Smooth muscle cell of the brain vasculature (primary cell): ENCODE measurements at places on chromosomes 4 and X.

DNA sequence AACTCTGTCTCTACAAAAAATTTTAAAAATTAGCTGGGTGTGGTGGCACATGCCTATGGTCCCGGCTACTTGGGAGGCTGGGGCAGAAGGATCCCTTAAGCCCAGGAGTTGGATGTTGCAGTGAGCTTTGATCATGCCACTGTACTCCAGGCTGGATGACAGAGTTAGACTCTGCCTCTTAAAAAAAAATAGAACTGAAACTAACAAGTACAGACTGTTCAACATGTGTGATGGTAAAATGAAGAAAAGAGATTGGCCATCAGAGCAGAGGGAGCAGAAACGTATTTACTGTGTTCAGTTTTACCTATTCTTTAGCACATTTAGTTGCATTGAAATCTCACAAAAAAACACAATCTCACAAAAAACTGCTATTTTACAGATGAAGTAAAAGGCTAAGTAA lies 77.9 kb upstream of the NAP1L5 start:
- DNase-seq: no peak

DNA sequence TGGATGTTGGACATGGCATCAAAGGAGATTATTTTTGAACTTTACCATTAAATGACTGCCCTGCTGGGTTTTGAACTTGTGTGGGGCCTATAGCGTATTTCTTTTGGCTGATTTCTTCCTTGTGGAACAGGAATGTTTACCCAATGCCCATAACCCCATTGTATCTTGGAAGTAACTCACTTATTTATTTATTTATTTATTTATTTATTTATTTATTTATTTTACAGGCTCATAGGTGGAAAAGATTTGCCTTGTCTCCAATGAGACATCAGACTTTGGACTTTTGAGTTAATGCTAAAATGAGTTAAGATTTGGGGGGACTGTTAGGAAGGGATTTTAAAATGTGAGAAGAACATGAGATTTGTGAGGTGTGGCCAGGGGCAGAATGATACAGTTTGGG lies 273.1 kb downstream of the SLITRK2 start:
- no peak for DNase-seq

- no peak for DNase-seq
Observed at GRCh38 chrX:51837921-51838320, 55.5 kb upstream of the MAGED1 start.

DNA sequence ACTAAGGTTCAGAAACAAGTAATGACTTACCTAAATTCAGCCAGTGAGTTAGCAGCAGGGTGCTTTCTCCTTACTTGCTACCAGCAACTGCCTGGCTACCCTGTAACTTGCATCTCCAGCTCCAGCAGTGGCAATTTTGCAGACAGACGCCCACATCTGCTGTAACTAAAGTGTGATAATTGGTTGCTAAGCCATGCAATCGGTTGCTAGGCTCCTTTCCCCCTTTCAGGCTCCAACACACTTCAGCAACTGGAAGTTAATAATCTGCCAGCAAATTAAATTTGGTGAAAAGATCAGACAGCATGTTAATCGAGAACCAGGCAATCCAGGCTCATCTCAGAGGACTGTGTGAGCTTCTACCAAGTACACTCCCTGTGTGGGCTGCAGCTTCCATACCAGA lies 24.2 kb upstream of the ARHGEF9 start:
- no peak for DNase-seq

- DNase-seq: no peak
Observed at GRCh38 chrX:13119386-13119785, 75.0 kb upstream of the FAM9C start.

- DNase-seq: no peak
Observed at GRCh38 chrX:113929004-113929403, 654.9 kb upstream of the HTR2C start.

- DNase-seq: peak; percentile 36
Observed at GRCh38 chr4:42519803-42520417, 122.6 kb downstream of the SHISA3 start.

- no peak for DNase-seq
Observed at GRCh38 chrX:47158131-47158530, 13.1 kb downstream of the RBM10 start.

DNA sequence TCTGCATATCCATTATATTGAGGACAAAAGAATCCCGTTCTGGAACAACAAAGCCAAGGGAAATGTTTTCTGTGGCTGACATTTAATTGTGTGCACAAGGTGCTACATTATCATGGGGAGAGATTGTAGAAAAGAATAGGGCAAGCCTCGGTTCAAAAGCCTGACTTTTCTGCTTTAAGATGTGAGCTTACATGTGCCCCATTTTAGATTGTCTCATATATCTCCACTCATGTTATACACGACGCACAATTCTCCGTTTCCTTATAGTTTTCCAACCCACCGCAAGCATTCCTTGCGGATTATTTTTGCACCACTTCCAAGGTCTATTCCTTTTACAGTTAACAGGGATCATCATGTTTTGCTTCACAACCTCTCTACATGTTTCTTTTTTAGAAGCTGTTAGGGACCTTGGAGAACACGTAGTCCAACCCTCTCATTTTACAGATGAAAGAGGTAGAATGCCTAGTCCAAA lies 99.6 kb upstream of the MAML3 start:
- DNase-seq: no peak

DNA sequence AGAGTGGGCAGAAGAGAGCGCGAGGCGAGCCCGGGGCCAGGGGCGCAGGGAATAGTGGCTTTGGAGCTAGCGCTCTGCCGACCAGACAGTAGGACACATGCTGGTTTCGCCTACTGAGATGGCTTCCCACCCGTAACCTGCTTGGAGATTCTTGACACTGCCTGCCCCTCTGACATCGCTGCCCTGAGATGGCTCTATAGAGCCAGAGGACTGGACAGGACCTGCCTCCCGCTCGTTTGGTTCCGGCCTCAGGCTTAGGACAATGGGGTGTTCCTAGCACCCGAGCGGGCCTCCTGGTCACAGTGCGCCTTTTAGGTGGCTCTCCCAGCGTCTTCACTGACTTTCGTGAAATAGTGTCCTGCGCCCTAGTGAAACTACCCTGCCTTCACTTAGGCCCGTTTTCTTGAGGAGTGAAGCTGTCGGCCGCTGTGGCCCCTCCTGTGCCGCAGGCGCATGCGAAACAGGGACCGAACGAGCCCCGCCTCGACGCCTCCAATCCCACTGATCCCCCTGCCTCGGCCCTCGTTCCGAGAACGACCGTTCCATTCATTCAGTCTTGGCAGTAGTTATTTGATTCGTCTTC lies 608 bp downstream of the TAF1 start:
- DNase-seq: no peak

GRCh38 chrX:149074398-149074797 lies 430.7 kb downstream of the IDS start:
- peak; percentile 36 for DNase-seq

DNA sequence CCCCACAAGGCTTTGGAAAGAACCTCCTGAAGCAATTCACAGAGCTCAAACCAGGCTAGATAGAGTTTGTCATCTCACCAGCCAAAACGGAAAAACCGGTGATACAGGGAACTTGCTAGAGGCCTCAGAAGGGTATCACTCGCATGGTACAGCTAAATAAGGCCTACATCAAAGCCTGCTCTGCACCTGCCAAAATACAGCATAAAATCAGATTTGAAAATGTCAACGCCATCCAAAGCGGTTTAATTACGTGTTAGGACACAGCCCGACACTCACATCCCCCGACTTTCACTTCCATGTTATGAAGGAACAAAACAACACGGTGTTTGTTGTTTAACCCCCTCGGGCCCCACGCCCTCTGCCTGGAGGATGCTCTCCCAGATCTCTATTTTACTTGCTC lies 65.0 kb downstream of the MAPK10 start:
- no peak for DNase-seq

- peak; percentile 49 for DNase-seq
Observed at GRCh38 chr4:124903995-124904722, 191.6 kb upstream of the ANKRD50 start.

- no peak for DNase-seq
Observed at GRCh38 chr4:28360681-28361080, 1500.0 kb downstream of the STIM2 start.

DNA sequence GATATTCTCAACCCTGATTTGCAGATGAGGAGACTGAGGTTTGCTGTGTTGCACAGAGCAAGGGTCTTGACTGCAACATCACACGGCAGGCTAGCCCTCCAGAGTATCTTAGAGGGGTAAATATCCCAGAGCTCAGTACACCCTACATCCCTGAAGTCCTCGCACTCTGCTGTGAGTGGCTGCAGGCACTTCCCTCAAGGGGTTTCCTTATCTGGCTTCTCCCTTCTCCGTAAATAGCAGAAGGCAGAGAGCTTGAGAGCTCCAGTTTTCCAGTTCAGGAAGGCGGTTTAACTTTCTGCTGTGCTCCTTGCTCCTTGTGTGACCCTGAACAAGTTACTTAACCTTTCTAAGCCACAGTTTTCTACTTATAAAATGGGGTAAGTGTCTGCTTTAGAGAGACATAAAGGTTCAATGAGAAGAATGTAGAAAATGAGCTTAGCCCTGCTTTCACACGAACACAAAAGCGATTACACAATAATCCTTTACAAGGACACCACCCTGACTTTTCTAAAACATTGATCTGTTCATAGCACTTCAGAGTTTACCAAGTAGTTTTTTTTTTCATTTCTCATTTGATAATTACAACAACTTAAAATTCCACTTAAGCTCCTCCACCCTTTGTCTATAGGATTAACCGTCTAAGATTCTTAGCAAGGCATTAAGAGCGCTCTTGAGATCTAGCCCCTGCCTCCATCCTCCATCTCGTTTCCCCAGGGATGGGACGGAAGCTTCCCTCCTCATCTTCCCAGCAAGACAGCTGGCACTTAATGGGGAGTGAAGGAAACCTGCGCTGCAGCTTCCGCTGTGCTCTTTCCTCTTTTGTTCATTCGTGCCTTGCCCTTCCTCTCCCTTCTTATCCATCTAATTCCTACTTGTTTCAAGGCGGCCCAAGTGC lies 68.4 kb downstream of the TAPT1 start:
- no peak for DNase-seq

DNA sequence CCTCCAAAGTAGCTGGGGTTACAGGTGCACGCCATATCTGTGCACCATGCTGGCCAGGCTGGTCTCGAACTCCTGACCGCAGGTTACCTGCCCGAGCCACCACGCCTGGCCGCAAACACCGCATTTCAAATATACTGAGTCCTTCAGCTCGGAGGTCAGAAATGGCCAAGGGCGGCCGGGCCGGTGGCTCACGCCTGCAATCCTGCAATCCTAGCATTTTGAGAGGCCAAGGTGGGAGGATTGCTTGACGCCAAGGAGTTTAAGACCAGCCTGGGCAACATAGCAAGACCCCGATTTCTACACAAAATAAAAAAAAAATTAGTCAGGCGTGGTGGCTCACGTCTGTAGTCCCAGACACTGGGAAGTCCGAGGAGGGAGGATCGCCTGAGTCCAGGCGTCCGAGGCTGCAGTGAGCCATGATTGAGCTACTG lies 71.9 kb upstream of the PPP2R3B start:
- DNase-seq: no peak

DNA sequence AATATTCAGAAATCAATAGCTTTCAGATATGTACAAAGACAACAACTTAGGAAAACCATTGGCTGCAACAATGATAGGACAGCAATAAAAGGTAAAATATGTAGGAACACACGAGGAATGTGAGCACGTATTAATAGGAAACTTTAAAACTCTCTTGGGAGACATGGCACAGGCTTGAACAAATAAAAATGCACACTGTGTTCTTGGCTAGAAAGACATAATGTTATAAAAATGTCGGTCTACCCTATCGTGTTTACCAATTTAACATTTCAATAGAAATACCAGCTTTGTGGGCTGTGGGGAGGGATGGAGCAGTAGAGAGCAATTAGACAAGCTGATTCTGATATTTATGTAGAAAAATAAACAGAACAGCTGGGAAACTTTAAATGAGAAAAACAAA lies 69.0 kb upstream of the FAM9B start:
- DNase-seq: no peak

- no peak for DNase-seq
Observed at GRCh38 chr4:122170775-122171174, 18.6 kb downstream of the BLTP1 start.

- peak; percentile 70 for DNase-seq
Observed at GRCh38 chr4:109078724-109079123, 223.7 kb downstream of the COL25A1 start.

DNA sequence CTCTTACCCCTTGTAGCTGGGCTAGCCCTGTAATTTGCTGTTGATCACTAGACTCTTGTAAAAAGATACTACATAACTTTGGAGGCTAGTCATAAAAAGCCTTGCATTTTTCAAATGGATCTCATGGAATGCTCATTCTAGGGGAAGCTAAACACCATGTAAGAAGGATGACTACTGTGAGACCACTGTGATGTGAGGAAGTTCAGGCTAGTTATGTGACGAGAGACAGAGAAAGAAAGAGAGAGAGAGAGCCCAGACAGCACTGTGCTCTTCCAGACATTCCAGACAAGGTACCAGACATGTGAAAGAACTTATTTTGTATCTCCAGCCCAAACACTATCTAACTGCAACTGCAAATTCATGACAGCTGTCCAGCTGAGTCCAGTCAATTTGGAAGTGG lies 404.6 kb upstream of the PITX2 start:
- no peak for DNase-seq

DNA sequence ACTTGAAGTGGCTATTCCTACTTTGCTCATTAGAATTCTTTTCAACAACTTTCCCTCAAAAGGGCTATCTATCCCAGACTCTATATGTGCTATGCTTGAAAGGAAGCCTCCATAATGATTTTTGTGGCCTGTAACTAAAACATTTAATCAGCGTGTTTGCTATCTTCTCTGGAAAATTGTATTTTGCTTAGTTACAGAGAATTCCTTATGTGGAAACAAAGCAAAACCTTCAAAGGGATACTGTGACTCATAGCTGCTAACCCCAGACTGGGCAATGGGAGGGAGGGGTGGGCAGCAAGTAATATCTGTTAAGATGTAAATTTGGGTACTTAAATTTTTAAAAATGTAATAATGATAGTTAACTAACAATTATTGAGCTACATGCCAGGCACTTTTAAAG lies 3.7 kb downstream of the SLC25A14 start:
- DNase-seq: no peak

DNA sequence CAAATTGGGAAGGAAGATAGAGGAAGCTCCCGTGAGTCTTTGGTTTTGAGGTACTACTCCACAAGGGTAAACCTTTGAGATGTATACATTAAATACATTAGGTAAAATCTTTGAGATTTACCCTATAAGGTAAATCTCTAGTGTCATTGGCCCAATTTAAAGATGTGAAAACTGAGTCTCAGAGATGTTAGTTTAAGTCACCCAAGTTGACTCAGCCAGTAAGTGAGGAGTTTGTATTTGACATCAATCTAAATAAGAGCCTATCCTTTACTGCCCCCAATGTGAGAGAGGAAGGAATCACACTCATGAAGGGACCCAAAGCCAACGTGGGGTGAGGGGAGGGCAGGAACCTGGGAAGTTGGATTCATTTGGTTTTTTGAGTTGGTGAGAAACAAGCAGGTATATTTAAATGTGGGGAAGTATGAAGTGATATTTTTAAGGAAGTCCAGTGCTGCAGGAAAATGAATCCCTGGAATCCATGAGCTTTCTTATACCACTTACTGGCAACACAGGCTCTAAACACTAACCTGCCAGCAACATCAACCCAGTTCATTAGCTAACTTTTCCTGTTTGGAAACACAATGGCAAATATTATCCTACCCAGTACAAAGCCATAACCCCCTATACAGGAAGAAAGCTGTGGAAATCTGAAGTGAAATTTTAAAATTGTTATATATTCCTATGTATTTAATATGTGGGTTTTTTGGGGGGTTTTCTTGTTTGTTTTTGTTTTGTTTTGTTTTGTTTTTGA lies 55.3 kb downstream of the PALLD start:
- DNase-seq: no peak
